Pons (tissue), 1 donor: ENCODE measurements at places on chromosomes 3 and 15.

GRCh38 chr15:62964251-62964650 lies 78.3 kb upstream of the TPM1 start:
- no peak for DNase-seq

GRCh38 chr15:76217029-76217881 lies 94.0 kb downstream of the ETFA start:
- DNase-seq = no peak

DNA sequence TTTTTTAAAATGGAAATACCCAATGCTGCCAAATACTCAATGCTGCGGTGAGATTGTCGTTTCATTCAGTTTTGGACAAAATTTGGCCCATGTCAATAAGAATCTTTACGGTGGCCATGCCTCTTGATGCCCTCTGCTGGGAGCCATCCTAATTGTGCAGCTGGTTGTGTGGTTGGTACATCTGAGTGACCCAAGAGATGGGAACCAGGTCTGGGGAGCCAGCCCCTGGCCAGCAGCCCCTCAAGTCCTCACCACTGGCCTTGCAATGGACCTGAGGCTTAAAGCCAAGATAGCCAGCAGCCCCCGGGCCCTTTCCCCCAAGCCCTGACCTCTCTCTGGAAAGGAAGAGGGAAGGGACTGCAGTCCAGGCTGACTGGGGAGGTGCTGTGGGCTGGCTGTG lies 36.4 kb upstream of the ESYT3 start:
- peak; percentile 40 for DNase-seq

GRCh38 chr3:31704591-31705179 lies 172.0 kb downstream of the STT3B start:
- no peak for DNase-seq

GRCh38 chr15:63369296-63369695 lies 12.3 kb downstream of the CA12 start:
- DNase-seq = no peak

- DNase-seq = no peak
Measured at GRCh38 chr15:38991701-38992100, 427.1 kb upstream of the RASGRP1 start.

DNA sequence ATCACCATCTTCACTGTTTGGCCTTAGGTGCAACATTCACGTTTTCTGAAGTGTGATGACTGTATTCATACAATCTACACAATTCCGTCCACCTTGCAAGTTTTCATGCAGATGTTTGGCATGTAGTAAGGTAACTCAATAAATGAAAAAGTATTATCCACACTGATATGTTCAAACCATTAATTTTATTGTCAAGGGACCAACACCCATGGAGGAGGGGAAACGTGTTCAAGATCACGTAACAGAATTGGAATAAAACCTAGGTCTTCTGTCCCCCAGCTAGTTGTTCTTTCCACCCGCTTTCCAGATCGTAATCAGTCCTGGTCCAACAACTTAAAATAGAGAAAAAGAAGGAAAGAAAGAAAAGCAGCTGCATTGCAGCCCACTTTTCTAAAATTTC lies 560.4 kb upstream of the MCTP2 start:
- no peak for DNase-seq

DNA sequence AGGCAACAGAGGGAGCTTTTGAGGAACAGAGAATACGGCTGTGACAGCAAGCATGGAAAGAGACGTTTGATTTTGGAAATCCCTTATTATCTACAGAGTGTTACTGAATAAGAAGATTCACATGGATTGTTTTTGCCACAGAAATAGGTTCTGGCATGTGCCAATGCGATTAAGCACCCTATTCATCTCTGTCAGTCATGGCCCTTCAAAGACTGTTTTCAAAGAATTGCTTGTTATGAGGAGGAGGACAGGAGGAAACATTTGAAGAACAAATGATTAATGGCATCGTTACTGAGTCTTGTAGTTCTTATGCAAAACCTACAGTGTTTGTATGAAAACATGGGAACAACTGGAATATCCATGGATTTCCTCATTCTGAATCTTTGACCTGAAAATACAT lies 86.2 kb downstream of the EPHA6 start:
- no peak for DNase-seq
